ENCODE measurements at places on chromosomes 3 and 15. TPM values are rescaled to one million over a fixed set of nuclear protein-coding genes. Genes with fewer than 3 reads are reported as not detected.

The PRSS50 gene
- 4.8 TPM for total RNA-seq

DNA sequence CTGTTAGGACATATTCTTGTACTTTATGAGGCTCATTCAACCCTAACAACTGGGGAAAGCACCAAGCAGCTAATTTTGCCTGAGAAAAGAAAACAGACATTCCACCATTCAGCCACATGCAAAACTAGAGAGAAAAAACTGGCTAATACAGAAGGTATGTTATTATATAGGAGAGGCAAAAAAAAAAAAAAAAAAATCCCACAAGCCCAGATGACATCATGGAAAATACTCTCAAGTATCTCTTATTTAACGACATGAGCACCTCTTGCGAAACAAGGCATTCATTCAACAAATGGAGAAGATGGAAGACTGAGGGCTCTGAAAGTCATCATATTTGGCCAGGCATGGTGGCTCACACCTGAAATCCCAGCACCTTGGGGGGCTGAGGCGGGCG, 61.5 kb downstream of the PRICKLE2 start:
- H3K27ac ChIP-seq, result peak overlapping the region; percentile 80
- peaks cover 22% of the 10 kb centered on the region for H3K4me1 ChIP-seq
- no peaks in the 10 kb centered on the region for H3K27me3 ChIP-seq
- peaks cover 15% of the 10 kb centered on the region for H3K36me3 ChIP-seq
- no peak overlapping the region for H3K4me3 ChIP-seq

DNA sequence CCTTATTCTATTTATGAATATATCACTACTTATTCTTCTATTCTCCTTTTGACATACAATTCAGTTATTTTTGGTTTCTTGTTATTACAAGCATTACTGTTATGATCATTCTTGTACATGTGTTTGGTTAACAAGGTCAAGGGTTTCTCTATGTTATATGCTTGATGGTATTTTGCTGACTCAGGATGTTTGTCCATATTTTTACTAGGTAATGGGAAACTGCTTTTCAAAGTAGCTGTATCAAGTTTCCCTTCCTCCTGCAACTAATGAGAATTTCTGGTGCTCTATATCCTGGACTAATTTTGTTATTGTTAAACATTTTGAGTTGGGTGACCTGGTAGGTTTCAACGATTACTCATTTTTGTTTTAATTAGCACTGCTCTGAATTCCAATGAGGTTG, 841.0 kb downstream of the OTOL1 start:
- no peak overlapping the region for H3K27ac ChIP-seq
- no peaks in the 10 kb centered on the region for H3K27me3 ChIP-seq
- no peak for DNase-seq
- H3K36me3 ChIP-seq, result peaks cover 6% of the 10 kb centered on the region
- no peaks in the 10 kb centered on the region for H3K4me1 ChIP-seq

- peaks cover 22% of the 10 kb centered on the region for H3K27me3 ChIP-seq
- peak overlapping the region; percentile 15 for H3K27ac ChIP-seq
- H3K36me3 ChIP-seq, result no peaks in the 10 kb centered on the region
- peaks cover 11% of the 10 kb centered on the region for H3K4me1 ChIP-seq
Measured at GRCh38 chr3:194740859-194741491, 55.3 kb downstream of the FAM43A start.

DNA sequence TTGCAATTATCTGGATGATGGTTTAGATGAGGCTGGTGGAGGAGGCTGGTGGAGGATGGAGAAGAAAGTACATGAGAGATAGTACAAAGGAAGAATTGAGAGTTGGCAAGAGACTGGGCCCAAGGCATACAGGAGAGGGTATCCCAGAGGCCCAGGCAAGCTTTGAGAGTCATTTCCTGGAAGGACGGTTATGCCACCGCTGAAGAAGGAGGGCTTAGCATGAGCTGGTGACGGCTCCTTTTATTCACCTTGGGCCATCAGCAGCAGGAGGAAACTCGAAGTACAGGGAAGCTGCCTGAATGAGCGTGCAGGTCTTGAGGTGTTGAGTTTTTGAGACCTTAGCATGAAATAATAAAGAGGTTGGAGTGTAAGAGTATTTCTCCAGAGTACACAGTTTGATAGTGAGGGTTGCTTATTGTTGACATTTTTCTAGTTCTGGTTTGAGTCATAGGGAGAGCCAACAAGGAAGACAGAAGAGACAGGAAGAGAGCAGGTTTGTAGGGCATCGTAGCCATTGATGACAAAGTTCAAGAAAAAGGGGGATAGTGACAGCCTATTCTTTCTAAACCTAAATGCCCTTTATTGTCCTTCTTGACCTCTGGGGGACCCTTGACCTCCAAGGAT, 13.8 kb downstream of the THSD4 start:
- H3K36me3 ChIP-seq, result peaks cover 5% of the 10 kb centered on the region
- H3K27me3 ChIP-seq, result peaks cover 4% of the 10 kb centered on the region
- H3K27ac ChIP-seq, result no peak overlapping the region
- DNase-seq, result no peak
- peaks cover 20% of the 10 kb centered on the region for H3K4me1 ChIP-seq

DNA sequence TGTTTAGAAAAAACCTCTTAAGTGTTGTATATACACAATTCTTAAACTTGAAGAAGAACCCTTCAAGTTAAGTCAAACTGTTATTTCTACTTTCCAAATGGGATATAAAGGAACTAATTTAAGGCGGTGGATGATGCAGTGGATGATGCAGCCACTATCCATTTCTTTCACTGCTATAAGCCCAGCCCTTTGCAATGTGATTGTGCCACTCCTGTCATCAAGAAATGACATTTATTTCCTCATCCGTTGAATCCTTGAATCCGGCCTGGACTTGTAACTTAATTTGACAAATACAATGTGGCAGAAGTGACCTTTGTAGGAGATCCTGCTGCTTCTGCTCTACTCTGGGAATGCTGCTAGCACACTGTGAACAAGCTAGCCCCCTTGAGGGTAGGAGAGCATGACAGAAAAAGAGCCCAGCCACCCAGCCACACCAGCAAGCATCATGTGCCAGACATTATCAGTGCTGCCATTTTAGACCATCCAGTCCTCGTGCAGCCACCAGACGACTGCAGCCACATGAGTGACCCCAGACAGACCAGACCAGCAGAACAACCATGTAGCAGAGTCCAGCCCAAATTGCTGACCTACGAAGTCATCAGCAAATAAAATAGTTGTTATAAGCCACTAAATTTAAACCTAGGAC, 47.4 kb downstream of the UACA start:
- peak overlapping the region; percentile 77 for H3K27ac ChIP-seq
- H3K4me3 ChIP-seq, result no peak overlapping the region
- peaks cover 52% of the 10 kb centered on the region for H3K4me1 ChIP-seq
- no peaks in the 10 kb centered on the region for H3K36me3 ChIP-seq

DNA sequence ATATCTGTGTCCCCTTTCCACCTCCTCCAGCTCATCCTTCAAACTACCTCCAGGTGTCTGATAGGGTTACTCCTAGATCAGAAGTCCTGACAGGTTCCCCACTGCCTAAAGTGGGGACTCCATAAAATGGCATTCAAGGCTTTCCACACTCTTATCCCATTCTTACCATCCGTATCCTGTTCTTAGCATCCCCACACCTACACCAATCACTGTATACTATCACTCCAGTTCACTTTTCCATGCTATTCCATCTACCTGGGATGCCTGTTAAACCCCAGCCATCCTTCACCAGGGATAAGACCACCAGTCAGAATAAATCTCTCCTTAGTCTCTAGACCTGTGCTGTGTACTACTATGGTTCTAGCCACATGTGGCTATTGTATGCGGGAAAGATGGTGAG, 19.1 kb downstream of the SSR3 start:
- peak overlapping the region; percentile 21 for H3K27ac ChIP-seq
- no peak for DNase-seq
- peaks cover 2% of the 10 kb centered on the region for H3K36me3 ChIP-seq
- no peak overlapping the region for H3K4me3 ChIP-seq
- H3K4me1 ChIP-seq, result peaks cover 18% of the 10 kb centered on the region

The IGSF11 gene
- total RNA-seq, result 2.0 TPM

DNA sequence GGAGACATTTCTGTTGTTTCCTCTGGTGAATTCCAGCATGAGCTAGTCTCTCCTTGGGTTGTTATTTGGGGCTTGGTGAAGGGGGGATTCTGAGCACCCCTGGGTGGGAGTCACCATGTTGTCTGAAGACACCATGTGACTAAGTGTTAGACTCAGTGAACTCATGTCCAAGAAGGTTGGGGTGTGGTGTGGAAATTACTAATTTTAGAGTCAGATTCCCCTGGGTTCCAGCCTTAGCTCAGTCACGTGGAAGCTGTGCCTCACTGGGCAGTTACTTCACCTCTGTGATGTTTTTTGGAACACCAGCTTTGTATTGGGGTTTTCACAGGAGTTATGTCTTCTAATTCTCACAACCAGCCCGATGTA, 171.5 kb downstream of the RPLP1 start:
- H3K27ac ChIP-seq, result no peak overlapping the region
- DNase-seq, result peak; percentile 14
- no peak overlapping the region for H3K4me3 ChIP-seq
- H3K36me3 ChIP-seq, result no peaks in the 10 kb centered on the region
- H3K4me1 ChIP-seq, result no peaks in the 10 kb centered on the region

DNA sequence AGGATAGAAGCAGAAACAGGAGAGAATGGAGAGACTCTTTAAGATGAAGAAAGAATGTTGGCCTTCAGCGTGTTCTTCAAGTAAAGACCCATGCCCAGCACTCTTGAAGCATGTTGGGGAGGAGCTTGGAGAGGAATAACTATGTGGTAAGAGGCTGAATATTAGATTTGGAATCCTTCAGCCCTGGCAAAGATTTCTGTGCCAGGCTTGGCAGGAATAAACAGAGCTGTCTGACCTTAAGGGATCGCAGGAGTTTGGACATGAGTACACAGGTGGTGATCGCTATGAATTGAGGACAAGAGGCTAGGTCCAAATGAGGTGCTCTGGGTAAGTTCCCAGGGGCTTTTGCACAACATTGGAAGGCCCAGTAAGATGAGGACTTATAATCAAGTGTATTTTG, 132.6 kb upstream of the TBL1XR1 start:
- no peaks in the 10 kb centered on the region for H3K36me3 ChIP-seq
- H3K27ac ChIP-seq, result no peak overlapping the region
- peaks cover 9% of the 10 kb centered on the region for H3K4me1 ChIP-seq
- no peak overlapping the region for H3K4me3 ChIP-seq

DNA sequence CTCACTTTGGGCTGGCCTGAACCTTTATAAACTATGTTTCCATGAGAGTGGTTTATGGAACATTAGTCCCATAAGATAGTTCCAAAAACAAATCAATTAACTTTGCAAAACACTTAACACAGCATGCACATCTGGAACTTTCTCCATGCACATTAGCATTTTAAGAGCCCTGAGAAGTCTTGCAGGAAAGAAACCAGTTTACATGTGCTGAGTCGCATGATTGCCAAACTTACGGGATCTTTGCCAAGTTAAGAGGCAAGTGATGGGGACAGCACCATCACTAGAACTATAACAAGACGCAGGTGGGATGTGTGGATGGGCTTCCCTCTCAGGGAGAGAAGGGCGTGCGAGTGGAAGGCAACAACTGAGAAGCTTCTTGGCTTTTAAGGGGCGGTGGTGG, 20.7 kb downstream of the ADAMTS9 start:
- peaks cover 16% of the 10 kb centered on the region for H3K4me1 ChIP-seq
- DNase-seq, result no peak
- no peaks in the 10 kb centered on the region for H3K27me3 ChIP-seq
- no peak overlapping the region for H3K4me3 ChIP-seq
- peaks cover 20% of the 10 kb centered on the region for H3K36me3 ChIP-seq

The PRTG gene
- total RNA-seq, result 17.5 TPM
